ENCODE measurements at places on chromosomes 6 and 20. TPM values are rescaled to one million over a fixed set of nuclear protein-coding genes. Genes with fewer than 3 reads are reported as not detected.
A peak's percentile ranks its signal among the peaks of the same experiment; 100 is the strongest.

RAET1G gene
- polyA plus RNA-seq = not detected

ENPP3 gene
- polyA plus RNA-seq = 4.1 TPM

BANF2 gene
- not detected for polyA plus RNA-seq

BPI gene
- not detected for polyA plus RNA-seq

GRCh38 chr20:54820392-54820791, 345.0 kb downstream of the DOK5 start:
- H3K36me3 ChIP-seq = no peaks in the 10 kb centered on the region
- H3K4me3 ChIP-seq = no peak overlapping the region
- no peaks in the 10 kb centered on the region for H3K4me1 ChIP-seq
- no peak overlapping the region for H3K27ac ChIP-seq
- H3K27me3 ChIP-seq = no peaks in the 10 kb centered on the region
- DNase-seq = no peak

GRCh38 chr20:49045440-49046086, 549 bp upstream of the CSE1L start:
- H3K27me3 ChIP-seq = peaks cover 14% of the 10 kb centered on the region
- no peak for DNase-seq
- peaks cover 40% of the 10 kb centered on the region for H3K4me1 ChIP-seq
- H3K27ac ChIP-seq = peak overlapping the region; percentile 98
- H3K36me3 ChIP-seq = no peaks in the 10 kb centered on the region
- H3K4me3 ChIP-seq = peak overlapping the region; percentile 99

DNA sequence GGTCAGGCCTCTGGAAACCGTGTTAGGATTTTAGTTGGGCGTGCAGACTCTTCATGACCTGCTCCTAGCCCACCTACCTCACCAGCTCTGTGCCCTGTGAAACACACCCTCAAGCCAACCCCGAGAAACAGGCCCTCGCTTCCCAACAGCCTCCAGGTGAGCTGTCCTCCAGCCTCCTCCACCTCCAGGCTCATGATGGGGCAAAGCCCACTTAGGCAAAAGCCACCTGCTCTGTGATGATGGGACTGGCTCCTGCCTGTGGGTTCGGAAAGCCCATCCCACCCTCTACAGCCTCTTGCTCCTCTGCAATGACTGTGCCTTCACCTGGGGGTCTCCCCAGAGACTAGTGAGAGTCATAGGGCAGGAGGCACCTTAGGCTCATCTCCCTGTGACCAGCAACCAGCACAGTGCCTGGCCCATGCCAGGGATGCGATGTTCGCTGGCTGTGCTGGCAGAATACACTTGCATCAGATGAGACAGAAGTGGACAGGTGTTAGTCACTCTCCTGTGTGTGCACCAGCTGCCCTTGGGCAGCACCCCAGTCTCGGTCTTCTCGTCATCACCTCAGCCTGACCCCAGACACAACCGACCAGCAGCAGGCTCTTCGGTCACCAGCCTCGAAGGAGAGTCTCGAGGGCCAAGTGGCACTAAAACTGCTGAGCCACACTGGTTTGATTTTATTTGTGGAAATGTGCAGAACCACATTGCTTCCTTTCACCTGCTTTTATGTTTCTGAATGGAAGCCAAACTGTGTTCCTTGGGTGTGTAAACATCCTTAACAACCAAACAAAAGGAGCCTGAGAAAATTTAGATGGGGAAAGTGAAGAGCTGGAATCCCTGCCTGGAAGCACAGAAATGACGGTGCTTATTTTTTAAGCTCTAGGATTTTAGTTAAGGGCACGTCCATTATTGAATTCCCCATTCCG, 10.7 kb downstream of the PXDC1 start:
- no peak overlapping the region for H3K4me3 ChIP-seq
- no peak for DNase-seq
- peaks cover 14% of the 10 kb centered on the region for H3K4me1 ChIP-seq
- no peak overlapping the region for H3K27ac ChIP-seq
- no peaks in the 10 kb centered on the region for H3K36me3 ChIP-seq

DNA sequence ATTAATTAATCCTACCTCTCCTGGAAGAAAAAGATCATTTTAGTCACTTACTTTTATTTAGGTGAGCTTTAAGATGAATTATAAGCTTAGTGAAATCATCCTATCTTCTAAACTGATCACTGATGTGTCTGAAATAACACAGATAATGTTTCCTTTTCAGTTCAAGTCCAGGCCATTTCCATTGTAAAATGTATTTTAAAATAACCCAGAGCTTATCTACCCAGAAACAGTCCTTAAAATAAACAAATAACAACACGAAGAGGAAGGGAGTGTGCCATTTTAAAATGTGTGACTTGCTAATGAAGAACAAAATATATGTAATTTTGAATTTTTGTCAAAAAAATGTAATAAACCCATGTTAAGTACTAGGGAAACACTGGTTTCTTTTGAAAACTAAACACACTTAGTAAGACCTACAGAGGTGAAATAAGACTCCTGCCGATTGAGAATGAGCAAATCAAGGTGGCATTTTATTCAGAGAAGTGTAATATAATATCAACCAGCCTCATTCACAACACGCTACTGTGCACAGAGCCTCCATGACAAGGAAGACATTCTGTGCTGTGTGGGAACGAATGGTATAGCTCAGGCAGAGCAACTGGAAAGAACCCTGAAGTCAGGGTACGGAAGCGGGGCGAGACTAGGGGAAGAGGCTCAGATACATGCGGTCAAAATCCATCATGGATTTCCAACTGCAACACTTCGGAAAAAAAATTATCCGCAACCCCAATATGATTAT, 7.7 kb downstream of the LRP11 start:
- no peak overlapping the region for H3K4me3 ChIP-seq
- no peaks in the 10 kb centered on the region for H3K36me3 ChIP-seq
- peaks cover 18% of the 10 kb centered on the region for H3K4me1 ChIP-seq
- DNase-seq = no peak
- no peak overlapping the region for H3K27ac ChIP-seq
- peaks cover 5% of the 10 kb centered on the region for H3K27me3 ChIP-seq

- H3K4me3 ChIP-seq = no peak overlapping the region
- H3K27ac ChIP-seq = no peak overlapping the region
- no peaks in the 10 kb centered on the region for H3K36me3 ChIP-seq
- no peaks in the 10 kb centered on the region for H3K4me1 ChIP-seq
These were observed 293.7 kb downstream of the RNF144B start for GRCh38 chr6:18680842-18681241.

DNA sequence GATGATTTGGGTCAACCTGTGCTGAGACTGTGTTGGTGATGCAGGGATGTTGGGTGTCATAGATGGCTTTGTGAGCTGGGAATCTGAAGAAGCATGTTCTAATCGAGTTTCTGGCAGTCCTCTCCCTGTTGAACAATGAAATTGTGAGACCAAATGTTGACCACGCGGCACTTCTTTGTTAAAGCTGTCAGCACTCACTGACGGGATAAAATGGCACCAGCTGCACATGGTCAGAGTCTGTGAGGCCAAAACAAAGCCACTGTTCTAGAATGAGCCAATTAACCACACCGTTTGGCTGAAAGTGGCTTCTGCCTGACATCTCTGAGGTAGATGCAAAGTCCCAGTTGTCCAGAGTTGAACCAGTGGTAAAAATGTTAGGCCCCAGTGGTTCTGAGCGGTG, 562.2 kb downstream of the KIF16B start:
- no peaks in the 10 kb centered on the region for H3K4me1 ChIP-seq
- DNase-seq = no peak
- H3K36me3 ChIP-seq = no peaks in the 10 kb centered on the region
- H3K4me3 ChIP-seq = no peak overlapping the region

DNA sequence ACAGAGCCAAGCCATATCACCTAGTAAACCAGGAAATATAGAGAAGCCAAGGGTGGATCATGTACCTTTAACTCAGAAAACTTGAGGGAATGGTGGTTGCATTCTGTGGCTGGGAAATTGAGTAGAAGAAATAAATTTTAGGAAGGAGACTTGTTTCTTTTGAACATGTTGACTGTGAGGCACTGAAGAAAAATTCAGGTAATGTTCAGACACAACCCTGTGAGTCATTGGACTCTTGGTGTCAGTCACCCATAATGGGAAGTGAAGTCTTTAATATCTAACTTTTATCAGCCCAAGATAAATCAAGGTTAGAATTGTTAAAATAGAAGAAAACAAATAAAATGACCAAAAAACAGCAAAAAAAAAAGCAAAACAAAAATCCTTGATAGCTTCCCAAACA, 98.8 kb upstream of the GRIK2 start:
- no peaks in the 10 kb centered on the region for H3K4me1 ChIP-seq
- no peak for DNase-seq
- no peak overlapping the region for H3K4me3 ChIP-seq
- no peak overlapping the region for H3K27ac ChIP-seq

GRCh38 chr20:37881601-37882343, 21.2 kb upstream of the VSTM2L start:
- DNase-seq = no peak
- H3K36me3 ChIP-seq = no peaks in the 10 kb centered on the region
- H3K27ac ChIP-seq = no peak overlapping the region
- H3K4me1 ChIP-seq = no peaks in the 10 kb centered on the region

- H3K27me3 ChIP-seq = peaks cover 38% of the 10 kb centered on the region
- H3K27ac ChIP-seq = peak overlapping the region; percentile 47
- peak overlapping the region; percentile 56 for H3K4me3 ChIP-seq
These were observed 5.1 kb downstream of the PNRC1 start for GRCh38 chr6:89085409-89086205.
